ENCODE measurements at places on chromosomes 2 and 18.
A peak's percentile ranks its signal among the peaks of the same experiment; 100 is the strongest.

- no peak for DNase-seq
Measured at GRCh38 chr2:146131048-146131447, 1611.1 kb upstream of the ZEB2 start.

- no peak for DNase-seq
Measured at GRCh38 chr2:159859583-159859982, 61.6 kb upstream of the CD302 start.

DNA sequence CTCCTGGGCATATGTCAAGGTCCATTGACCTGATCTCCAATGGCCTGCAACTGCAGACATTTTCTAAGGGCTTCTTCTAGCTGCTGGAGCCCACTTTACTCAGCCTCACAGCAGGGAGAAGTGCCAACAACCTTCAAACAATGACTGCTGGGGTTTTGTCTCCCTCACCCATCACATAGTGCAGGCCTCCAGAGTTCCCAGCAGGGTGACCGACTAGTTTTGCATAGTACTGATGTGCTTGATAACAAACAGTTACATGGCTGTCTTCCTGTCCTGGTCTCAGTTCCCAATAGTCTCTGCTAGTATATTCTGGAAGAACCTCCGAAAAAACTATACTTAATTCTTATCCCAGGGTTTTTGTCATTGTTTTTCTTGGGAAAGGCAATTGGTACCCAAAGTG, 10.4 kb upstream of the NETO1 start:
- no peak for DNase-seq

DNA sequence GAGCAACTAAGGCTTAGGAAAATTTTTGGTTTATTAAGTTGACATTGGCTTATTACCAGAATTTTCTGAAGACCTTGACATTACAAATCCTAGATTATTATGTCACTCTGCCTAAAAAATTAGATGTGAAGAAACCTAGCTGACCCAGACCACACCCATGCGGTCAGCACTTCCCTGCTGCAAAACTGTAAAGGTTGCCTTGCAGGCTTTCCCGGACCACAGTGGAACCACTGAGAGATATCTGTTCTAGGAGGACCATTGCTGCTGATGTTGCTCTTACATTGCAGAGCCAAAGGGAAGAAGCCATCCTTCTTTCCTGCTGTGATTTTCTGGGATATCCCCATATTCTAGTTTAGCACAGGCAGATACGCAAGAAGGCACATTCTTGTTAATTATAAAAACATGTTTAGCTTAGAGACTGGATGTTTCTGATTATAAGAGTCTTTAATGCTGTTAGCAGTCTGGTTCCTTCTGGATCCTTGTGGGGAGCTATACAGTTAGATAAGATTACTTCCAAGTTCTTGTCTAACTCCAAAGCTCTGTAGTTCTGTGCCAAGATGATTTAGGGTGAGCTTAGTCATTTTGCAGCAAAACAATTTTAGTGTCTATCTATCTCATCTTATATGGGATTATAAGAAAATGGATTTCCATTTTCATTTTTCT, 70.2 kb downstream of the AOX1 start:
- no peak for DNase-seq

DNA sequence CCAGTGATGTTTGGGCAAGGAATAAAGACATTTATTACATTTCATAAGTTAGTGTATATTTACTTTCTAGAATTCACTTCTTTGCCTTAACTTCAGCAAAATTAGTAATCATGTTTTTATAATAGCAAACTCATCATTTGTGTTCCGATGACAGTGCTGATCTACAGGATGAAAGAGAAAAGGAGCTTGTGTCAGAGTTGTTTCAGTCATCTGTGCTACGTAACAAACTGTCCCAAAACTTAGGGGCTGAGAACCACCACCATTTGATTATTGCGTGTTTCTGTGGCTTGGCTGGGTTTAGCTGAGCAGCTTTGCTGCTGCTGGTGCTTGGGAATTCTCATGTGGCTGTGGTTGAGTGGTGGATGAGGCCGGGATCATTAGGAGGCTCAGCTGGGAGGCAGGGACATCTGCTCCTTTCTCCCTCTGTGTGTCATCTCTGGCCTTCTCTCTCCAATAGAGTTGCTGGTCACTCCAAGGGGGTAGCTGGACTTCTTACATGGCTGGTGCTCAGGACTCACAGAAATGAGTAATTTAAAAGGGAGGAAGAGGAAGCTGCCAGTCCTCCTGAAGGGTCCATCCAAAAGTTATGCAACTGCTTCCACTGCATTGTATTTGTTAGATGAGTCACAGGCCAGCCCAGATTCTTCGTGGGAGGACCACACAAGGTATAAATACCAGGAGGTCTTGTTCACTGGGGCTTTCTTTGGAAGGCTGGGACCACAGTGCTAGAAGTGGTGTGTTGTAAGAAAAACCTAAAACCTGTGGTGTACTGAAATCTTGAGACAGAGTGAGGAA, 43.4 kb upstream of the HAAO start:
- DNase-seq = no peak

DNA sequence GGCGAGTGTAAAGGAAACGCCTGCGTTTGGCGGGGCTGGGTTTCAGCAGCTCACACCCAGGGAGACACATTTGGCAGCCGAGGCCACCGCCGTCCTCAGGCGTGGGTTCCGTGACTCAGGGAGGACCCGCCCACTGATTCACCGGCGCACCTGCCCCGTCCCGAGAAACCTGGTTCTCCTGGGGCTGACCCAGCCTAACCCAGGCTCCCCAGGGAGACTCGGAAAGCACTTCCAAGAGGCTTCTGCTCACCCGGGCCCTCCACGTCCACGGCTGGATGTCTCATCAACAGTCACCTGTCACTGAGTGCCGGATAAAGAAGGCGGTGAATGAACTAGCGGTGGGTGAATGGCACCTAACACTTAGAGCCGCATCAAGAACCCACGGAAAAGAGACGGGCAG, 126.4 kb upstream of the CTDP1 start:
- DNase-seq = no peak

DNA sequence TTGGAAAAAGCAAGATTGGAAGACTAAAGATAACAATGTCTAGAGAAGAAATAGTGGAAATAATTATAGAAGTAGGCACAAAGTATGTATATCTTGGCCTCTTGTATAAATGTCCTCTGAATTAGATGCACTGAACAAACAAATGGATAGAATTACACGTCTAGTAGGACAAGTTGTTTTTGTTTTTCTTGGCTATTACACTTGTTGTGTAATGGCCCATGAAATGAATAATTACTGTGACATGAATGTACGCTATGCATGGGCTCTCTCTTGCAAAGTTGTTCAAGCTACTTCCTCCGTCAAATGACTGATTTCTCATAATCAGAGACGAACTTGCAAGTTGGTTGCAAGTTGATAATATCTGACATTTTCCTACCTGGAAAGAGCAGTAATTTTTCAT, 126.2 kb downstream of the PDE1A start:
- DNase-seq = no peak

- DNase-seq = no peak
Measured at GRCh38 chr2:211837706-211838105, 700.9 kb downstream of the ERBB4 start.

DNA sequence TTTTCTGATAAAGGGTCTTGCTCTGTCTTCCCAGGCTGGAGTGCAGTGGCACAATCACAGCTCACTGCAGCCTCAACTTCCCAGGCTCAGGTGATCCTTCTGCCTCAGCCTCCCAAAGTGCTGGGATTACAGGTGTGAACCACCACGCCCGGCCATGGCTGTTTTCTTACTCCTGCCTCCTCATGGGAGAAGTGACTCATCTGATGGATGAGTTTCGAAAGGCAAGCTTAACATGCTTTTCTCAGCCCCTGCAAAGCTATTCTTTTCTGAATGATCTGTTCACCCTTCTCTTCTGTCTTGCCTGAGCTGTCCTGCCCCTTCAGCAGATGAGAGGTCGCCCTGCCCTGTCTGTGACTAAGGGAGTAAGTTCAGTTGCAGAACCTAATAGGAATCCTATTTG, 929 bp upstream of the CREG2 start:
- no peak for DNase-seq

- no peak for DNase-seq
Measured at GRCh38 chr18:43092539-43092938, 22.9 kb downstream of the RIT2 start.

DNA sequence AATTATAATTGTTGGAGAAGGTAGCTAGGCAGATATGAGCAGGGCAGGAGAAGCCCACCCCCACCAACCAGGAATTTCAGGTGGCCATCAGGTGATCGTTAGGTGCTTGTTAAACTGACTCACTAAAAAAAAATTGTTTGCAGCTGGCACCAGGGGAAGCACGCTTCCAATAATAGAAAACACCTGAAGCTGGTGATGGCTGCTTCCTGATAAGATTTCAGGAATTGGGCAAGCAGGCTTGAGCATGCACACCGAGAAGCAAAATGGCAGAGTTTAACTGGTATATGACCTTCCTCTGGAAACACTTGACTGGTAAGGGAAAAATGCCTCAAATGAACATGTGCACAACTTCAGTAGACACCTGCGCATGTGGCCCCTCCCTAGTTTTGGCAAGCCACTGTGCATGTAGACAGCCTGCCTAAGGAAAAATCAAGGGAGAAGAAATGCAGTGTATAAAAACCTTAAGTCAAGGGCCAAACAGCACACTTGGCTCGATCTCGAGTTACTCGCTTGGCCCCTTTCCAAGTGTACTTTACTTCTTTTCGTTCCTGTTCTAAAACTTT, 292.8 kb downstream of the CCDC85A start:
- no peak for DNase-seq

GRCh38 chr2:41042343-41042742, 590.5 kb upstream of the SLC8A1 start:
- no peak for DNase-seq

DNA sequence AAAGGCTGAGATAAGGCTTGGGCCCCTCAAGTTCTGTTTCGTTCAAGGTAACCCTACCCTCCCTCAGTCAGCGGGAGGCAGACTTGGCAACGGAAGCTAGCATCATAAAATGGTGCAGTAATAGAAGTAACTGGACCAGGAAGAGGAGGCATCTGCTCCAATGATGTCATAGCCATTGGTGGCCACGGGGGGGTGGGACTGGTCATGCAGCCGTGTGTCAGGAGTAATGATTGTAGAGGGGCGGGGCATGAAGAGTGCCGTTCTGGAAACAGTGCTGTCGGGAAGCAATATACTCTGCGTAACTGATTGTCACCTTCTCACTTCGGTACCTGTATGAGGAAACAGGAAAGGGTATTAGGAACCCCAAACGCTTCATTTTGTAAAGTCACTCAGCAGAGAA, 6.9 kb upstream of the POLR2D start:
- DNase-seq = no peak

- DNase-seq = no peak
Measured at GRCh38 chr18:46917803-46918600, 600 bp downstream of the KATNAL2 start.

DNA sequence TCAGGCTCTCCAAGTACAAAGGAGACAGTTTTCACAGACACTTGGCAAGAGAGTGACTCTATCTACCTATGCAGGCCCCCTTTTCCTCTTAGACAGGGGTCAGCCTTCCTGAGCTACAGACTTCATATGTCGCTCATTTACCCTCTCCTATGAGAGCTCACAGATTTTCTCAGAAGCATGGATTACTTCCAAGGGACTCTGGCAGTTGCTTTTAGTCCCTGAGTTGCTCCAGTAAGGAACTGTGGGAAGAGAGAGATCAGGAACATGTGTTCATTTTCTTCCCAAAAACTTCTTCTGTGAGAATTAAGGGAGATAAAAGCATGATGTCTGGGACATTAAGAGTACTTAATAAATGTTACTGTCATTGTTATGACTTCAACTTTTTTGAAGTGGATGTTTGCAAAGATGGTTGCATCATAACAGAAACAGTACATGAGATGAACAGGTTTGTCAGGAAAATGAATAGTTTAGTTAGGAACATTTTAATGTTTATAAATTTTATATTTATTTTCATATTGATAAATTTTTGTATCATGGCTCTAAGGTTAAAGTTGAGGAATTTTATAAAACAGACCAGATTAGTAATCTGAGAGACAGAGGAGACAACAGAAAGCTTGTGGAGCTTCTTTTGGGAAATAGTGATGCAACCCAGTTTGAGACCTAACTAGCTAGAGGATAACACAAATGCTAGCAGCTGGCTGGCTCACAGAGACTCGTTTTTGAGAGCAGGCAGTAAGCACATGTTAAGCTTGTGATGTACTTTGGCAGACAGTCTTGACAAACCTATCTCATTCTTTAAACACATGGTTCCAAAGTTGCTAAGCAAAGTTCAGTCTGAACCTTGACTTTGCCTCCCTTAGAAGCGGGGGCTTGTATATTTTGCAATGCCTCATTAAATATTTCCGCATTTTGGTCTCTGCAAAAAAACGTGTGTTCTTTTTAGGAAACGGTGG, 21.7 kb upstream of the UGP2 start:
- DNase-seq = no peak

GRCh38 chr2:15563227-15564100, 2.3 kb upstream of the NBAS start:
- no peak for DNase-seq

- DNase-seq = peak; percentile 59
Measured at GRCh38 chr18:34787931-34788532, 77.9 kb downstream of the DTNA start.

DNA sequence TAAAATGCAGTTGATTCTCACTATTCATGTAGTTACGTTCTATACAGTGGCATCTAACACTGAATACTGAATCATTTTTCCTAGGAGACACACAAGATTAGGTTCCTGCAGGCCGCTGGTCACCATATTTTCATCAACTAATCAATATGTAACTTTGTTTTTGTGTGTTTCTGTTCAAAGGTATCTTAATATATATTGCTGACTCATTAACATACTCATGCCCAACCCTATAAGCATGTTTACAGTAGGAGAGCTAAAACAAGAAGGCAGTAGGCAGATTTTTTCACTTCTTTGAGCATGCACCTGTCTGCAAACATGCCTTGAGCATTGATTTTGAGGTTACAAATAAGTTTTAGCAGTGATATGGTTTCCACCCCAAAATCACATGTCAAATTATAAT, 30.3 kb upstream of the CNGA3 start:
- DNase-seq = no peak

DNA sequence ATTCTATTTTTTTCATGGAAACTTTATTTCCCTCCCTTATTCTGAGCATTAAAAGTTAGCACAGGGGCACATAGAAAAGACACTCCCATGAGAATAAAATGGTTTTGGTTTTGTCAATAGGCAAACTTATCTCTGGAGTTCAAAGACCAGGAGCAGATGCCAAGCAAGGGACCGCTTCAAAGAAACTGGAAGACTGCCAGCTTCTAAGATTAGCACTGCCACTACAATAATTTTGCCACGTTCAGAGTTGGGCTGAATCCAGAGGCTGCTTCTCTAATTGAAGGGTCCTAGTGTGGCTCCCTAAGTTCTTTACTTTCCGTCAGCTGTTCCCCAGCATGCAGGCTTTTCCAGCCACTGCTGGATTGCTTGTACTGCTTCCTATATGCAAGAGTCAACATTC, 681.0 kb upstream of the GCFC2 start:
- DNase-seq = no peak

GRCh38 chr2:238294393-238295143, 6.2 kb upstream of the PER2 start:
- no peak for DNase-seq
